ENCODE measurements at places on chromosomes 3 and 15.

GRCh38 chr15:62624547-62625378 is 417.8 kb upstream of the TPM1 start:
- DNase-seq, result no peak

DNA sequence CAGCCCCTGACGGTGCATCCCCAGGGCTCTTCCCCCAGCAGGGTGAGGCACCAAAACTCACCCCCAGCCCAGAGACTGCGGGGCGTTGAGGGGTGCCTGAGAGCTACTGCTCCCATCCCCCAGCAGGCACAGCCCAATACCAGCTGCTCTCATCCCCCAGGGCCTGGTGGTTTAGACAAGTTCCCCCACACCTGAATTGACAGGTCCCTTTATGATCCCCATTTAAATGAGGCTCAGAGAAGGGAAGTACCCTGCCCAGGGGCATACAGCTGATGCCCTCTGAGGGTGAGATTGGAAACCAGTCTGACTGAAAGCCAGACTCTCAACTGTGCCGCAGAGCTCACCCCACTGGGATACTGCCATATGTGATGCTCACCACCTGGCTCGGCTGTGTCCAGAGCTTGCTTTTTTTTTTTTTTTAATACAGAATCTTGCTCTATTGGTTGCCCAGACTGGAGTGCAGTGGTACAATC is 20.1 kb downstream of the DUSP7 start:
- DNase-seq, result no peak

DNA sequence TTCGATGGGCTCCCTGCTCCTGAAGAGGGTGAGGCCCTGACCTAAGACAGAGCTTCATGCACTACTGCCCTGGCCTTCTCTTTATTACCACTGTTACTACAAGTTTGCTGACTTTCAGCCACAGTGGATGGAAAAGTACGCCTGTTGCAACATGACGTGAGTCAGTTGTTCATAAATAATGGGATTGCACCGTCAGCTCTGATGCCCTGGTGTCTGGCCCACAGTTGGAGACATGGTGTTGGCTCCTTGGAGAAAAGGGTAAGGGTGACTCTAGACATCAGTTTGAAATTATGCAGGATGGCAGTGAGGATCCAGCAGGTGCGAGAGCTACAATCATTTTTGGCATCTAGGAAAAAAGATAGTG is 5.5 kb downstream of the PAQR5 start:
- DNase-seq, result peak; percentile 51

DNA sequence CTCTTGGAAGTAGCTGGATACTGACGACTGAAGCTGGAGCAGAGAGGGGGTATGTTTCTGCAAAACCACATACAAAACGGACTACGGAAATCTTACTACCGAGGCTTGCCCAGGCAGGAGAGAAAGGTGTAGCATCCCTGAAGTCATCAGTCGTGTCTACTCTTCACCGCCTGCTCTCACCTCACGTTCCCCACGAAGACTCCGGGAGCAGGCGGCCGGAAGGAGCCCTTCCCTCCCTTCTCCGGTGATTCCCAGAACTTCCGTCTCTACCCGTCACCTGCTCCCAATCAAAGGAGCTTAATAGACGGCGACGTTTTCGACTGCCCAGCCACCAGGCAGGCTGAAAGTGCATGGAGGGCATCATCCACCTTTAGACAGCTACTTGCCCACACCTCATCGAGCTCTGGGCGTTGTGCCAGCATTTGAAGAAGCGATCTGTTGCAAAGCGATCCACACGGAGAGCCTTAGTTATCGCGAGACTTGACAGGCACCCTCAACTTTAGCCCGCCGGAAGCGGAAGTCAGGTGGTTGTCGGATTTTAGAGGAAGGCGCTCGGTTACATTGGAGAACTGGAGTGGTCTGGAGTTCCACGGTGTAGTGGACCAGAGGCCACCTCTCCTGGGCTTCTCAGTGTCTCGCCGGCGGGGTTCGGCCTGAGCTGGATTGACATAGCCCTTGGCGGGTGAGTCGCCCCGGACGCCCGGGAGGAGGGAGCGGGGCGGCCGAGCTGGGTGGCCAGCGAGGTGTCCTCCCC is at the start of gene RAMAC:
TSS of gene RAMAC (plus strand) at position 523 of the 754 bp plus-strand sequence. CDS start 2,809 bp downstream, outside the sequence.
- peak; percentile 95 for DNase-seq

DNA sequence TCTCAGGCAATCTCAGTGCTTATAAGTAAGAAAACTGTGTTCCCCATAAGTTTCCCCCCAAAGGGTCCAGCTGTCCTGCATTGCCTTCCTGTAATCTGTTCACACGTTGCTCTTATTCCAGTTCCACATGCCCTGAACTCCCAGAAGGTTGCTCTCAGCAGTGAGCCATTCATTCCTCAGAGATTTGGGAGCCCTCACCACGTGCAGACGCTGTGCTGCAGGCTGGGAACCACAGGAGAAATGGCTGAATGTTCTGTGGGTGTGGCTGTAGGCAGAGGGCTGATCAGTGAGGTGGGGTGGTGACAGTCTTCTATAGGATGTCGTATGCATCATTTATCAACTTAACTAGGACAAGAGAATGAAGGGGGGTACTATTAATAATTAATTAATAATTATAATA is 3.3 kb upstream of the THSD4 start:
- no peak for DNase-seq

- no peak for DNase-seq
Measured at GRCh38 chr3:38267662-38268061, 2.0 kb downstream of the SLC22A13 start.

DNA sequence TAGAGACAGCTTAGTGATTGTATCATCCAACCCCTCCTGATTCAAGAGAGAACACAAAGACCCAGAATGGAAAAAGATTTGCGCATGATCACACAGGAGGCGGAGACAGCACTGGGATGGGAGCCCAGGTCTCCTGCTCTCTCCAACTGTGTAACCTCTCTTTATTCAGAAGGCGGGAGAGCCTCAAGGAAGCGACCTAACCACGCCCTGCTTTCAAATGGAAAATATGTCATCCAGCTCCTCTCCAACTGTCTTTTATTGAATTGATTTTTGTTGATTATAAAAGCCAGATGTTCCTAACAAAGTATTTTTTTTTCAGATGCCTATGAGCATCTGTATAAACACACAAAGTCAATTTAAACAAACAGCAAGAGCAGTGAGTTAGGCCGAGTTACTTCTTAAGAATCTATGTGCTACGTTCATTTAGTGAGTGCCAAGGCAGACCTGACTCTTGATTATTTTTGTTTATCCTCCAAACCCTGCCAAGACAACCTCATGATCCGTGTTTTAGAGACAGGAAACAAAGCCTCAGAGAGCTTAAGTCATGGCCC is 74.5 kb downstream of the BFSP2 start:
- DNase-seq, result no peak

GRCh38 chr3:36312351-36312750 is 68.0 kb upstream of the STAC start:
- no peak for DNase-seq

DNA sequence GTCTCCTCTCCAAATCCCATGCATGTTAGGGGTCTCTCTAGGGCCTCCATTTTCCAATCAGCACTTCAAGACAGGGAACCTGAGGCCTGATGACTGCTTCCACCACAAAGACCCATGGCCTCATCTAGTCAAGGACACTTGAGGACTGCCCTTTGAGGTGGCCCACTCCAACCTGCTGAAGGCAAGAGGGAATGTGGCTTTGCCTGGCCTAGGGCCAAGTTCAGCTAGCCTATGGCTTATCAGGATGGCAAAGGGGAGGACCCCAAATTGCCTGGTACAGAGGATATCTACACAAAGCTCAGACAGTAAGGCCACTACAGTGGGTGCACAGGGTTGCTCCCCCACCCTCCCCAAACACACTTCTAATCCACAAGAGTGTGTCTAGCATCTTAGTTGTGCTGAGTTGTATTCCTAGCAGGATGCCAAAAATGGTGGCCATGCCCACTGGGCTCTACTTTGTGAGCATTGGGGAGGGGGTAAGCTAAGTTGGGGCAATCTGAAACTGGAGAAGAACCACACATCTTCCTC is 10.0 kb upstream of the GRAMD2A start:
- DNase-seq, result no peak

GRCh38 chr3:46895204-46895660 is 17.7 kb downstream of the PTH1R start:
- peak; percentile 89 for DNase-seq

- no peak for DNase-seq
Measured at GRCh38 chr3:133930341-133930933, 34.8 kb upstream of the RAB6B start.

- no peak for DNase-seq
Measured at GRCh38 chr3:161500068-161500796, 3.6 kb downstream of the OTOL1 start.

- no peak for DNase-seq
Measured at GRCh38 chr3:67998281-67998680, 343.9 kb upstream of the SUCLG2 start.

- DNase-seq, result no peak
Measured at GRCh38 chr3:67416703-67417102, 237.7 kb downstream of the SUCLG2 start.

- no peak for DNase-seq
Measured at GRCh38 chr15:76941636-76942035, 10.1 kb downstream of the RCN2 start.

DNA sequence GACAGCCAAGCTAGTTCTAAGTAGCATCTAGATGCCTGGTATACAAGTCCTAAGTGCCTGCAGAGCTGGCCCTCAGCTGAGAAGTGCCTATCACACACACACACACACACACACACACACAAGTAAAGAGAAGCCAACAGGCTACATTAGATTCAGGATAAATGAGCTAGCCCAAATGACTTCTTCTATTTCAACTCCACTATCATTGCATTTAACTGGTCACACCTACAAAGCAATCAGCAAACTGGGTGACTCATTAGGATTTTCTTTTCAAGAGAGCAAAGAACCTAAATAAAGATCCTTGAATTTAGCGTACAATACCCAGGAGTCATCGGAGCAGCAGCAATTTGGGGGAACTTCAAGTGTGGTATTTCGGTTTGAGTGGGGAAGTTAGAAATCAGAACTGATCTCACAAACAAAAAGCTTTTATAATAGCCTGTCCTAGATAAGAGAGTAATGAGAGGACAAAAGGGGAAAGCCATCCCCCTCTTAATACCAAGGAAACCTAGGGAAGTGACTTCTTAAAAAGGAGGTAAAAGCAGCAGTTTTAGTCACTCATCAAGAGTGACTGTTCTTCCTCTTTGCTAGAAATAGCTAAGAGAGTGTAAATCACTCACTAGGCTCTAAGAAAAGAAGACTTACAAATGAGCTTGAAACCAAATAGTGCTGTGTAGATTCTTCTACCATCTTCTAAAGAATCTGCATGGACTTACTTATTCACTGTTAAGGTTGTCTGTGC is 112.7 kb downstream of the TNIK start:
- no peak for DNase-seq

- no peak for DNase-seq
Measured at GRCh38 chr3:186514296-186515002, 29.7 kb downstream of the CRYGS start.

DNA sequence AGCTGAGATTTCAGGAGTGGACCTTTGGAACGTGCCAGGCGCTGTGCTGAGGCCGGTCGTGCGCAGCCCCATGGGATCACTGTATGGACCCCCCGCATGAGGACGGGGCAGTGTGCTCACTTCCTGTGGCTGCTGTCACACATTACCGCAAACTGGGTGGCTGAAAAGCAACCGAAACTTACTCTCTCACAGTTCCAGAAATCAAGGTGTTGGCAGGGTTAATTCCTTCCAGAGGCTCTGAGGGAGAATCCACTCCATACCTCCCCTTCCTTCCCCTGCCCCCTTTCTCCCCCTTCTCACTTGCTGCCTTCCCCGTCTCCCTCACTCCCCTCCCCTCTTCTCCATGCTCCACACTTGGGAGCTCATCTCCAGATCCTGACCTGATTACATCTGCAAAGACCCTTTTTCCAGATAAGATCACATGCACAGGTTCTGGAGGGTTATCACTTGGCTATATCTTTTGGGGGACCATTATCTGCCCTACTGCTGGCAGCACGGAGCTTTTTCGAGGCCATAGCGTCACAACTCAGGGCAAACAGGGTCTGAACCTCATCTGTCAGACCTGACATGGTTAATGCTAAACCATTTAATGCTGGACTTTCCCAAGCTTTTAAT is 41.2 kb downstream of the KLF13 start:
- no peak for DNase-seq

DNA sequence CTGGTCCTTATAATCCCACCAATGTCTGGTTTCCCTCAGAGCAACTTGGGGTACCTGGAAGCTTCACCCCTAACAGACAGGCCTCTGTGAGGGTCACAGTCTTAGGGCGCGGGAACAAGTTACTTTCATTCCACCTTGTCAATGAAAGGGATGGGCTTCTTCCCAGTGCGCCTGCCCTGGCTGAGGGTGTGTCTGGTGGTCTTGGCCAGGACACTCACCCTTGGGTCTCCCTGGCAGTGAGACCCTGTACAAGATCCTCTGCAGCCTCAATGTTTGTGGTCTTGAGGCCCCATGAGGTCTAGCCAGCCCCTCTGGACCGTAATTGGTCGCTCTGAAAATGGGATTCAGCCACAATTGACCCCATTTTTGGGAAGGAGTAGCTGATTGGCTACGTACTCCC is 40.2 kb downstream of the SMAD6 start:
- no peak for DNase-seq

DNA sequence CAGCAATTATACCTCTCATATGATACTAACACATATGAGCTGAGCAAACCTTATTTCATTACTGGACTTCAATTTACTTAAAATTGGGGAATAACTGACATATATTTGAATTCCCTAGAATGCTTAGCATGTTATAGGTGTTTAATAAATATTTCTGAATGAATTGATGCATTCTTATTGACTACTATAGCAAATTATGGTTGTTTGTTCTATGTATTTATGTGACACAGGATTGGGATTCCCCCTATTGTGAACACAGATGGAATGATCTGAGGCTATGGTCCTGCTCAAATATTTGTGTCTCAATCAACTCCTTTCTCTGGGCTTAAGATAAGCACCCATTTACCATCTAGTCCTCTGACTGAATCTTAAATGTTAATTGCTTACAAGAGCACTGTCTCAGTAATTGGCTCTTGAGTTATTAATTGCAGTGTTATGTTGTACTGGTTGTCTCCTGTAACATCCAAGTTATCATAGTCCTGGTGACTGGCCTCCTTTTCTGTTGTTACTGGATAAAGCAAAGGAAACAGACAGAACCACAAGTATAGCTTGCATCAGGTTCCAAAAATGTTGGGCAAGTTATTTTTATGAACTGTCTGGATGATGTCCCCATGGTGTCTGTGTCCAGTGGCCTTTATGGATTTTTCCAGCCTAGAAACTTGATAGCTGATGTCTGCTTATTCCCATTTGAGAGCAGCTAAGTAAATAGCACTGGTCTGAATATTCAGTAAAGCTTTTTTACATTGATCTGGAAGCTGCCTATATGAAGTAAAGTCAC is 2.3 kb upstream of the UACA start:
- no peak for DNase-seq

- no peak for DNase-seq
Measured at GRCh38 chr15:96408591-96409183, 78.2 kb downstream of the NR2F2 start.

GRCh38 chr15:65318870-65319356 is 14.4 kb downstream of the RNU5B-1 start:
- DNase-seq, result peak; percentile 81

- DNase-seq, result peak; percentile 70
Measured at GRCh38 chr15:73052653-73053397, 562 bp downstream of the NEO1 start.

- DNase-seq, result no peak
Measured at GRCh38 chr15:98800437-98801233, 152.3 kb downstream of the IGF1R start.

- DNase-seq, result no peak
Measured at GRCh38 chr3:187227658-187228258, 30.5 kb downstream of the RTP1 start.

- DNase-seq, result no peak
Measured at GRCh38 chr15:82870727-82871320, 61.4 kb downstream of the WHAMM start.

Measured in upper lobe of right lung (tissue), 1 donor.